ENCODE measurements at places on chromosomes 12 and 14.
A peak's percentile ranks its signal among the peaks of the same experiment; 100 is the strongest.

- no peak for DNase-seq
Measured at GRCh38 chr12:94498073-94498472, 38.4 kb upstream of the CEP83 start.

DNA sequence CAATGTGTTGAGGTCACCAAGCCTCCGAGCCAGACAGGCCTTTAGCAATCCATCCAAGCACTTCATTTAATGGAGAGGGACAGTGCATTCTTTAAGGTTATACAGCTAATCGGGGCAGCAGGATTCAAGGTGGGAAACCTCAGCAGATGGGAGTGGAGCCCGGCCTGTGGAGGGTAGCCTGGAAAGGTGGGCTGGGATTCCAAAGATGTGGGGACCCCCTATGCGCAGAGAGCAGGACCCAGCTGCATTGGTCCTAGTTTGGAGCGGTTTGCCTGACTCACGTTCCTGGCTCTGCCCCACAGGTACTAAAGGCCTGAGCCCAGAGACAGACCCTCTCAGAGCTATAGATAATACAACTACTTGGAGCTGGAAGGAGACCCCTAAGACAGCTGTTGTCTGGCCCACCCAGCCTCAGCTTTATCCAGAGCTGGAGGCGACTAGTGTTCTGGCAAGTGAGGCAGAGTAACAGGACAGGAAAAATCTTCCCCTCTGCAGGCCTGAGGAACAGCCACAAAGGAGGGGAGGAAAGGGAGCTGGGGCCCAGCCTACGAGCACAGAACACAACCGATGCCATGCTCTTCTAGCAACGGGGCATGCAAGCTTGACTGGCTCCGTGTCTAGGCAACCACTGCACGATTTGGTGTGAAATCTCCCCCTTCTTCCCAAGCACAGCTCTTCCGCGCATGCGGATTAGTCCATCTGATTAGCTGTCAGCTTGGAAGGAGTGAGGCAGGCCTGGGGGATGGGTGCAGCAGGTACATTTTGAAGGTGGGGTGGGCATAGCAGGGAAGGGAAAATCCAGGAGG, 1.1 kb upstream of the MYH7 start:
- no peak for DNase-seq

DNA sequence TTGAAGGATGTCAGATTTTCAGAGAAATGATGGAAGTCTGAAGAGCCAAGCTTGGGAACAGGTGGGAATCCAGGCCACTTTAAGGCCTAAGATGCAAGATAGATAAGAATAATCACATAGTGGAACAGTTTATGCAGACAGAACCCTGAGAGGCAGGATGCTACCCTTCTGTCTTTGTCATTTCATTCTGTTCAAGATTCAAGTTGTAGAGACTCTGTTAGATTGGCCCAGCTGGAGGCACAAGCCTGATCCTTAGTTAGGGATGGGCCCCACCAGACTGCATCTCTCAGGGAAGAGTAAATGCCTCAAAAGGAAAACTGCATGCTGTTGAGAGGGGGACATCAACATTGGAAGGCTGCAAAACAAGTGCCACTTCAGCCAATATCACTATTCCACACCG, 287.0 kb downstream of the PCNX1 start:
- no peak for DNase-seq

DNA sequence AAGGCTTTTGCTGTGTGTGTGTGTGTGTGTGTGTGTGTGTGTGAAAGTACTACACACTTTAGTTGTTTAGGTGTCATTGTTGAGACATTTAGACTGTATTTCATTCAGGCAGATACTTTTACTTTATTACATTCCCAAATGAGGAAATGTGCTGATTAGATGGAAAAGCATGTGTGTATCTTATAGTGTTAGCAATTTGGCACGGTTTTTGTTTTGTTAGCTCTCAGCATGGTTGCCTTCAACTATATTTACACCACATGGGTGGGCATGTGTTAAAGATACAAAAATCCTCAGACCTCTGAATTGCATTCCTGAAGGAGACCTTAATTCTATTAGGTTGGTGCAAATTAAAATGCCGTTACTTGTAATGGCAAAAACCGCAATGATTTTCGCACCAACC, 879.5 kb downstream of the DIO2 start:
- no peak for DNase-seq

- DNase-seq = no peak
Measured at GRCh38 chr14:64745511-64746091, 41.4 kb downstream of the PLEKHG3 start.

- DNase-seq = no peak
Measured at GRCh38 chr12:25236190-25236589, 14.5 kb downstream of the KRAS start.

- no peak for DNase-seq
Measured at GRCh38 chr12:64670019-64670418, 59.7 kb downstream of the RASSF3 start.

- DNase-seq = no peak
Measured at GRCh38 chr14:102262929-102263462, 42.0 kb downstream of the MOK start.

DNA sequence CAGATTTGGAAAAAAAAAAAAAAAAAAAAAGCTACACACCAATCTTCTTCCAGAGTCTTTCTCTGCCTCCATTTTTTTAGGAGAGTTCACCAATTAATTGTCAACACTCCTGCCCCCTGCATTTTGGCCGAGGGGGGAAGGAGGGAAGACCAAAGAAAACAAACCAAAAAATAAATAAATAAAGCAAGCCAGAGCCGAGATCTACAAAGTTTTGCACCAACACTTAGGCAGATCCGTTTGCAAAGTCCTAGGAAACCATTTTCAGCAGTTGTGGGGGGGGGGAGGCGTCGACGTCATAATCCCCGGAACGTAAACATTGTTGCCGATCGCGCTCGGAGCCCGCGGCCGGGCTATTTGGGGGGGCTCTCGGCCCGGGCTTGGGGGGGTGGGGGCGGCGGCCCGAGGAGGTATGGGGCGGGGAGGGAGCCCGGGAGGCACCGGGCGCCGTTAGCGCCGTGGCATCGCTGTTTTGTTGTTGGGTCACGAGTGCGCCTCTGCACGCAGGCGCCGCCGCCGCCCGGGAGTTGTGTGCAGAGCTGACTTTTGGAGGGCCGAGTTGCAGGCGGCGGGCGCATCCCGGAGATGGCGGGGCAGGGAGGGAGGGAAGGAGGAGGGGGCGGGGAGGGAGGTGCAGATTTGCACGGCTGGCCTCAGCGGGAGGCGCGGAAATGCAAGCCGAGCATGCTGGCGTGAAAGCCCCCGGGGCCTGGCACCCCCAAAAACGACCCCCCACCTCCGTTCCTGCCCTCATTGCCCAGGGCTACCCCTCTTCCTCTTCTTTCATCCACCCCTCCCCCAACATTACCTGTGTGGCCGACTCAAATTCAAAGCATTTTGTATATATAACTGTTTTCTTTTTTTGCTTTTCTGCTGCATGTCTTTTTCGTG, 598 bp downstream of the KDM2B start:
- peak; percentile 74 for DNase-seq

- no peak for DNase-seq
Measured at GRCh38 chr14:100041271-100041670, 24.0 kb upstream of the EVL start.

DNA sequence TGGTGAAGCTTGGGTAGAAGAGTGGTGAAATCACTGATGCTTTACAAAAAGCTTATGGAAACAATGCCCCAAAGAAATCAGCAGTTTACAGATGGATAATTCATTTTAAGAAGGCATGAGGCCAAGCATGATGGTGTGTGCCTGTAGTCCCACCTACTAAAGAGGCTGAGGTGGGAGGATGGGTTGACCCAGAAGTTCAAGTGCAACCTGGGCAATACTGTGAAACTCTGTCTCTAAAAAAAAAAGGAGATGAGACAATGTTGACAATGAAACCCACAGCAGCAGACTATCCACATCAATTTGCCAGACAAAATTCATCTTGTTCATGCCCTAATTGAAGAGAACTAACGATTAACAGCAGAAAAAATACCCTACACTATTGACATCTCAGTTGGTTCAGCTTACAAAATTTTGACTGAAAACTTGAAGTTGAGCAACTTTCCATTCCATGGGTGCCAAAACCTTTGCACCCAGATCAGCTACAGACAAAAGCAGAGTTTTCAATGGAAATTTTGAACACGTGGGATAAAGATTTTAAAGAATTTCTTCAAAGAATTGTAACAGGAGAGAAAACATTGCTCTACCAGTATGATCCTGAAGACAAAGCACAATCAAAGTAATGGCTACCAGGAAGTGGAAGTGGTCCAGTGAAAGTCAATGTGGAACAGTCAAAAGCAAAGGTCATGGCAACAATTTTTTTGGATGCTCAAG, 26.7 kb downstream of the BTG1 start:
- no peak for DNase-seq

DNA sequence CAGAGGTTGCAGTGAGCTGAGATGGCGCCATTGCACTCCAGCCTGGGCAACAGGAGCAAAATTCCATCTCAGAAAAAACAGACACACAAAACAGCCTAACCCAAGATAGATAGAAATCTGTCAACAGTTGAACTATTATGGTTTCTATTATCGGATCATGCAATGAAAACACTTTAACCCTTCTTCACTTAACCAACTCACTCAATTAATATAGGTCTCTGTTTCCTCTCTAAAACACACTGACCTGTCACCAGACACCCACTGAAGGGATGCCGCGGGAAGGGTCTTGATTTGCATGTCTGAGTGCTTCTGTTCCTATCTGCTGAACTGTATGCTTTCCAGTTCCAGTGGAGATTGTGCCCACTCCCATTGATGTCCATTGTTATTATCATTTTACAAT, 38.0 kb upstream of the NUDT4 start:
- no peak for DNase-seq

DNA sequence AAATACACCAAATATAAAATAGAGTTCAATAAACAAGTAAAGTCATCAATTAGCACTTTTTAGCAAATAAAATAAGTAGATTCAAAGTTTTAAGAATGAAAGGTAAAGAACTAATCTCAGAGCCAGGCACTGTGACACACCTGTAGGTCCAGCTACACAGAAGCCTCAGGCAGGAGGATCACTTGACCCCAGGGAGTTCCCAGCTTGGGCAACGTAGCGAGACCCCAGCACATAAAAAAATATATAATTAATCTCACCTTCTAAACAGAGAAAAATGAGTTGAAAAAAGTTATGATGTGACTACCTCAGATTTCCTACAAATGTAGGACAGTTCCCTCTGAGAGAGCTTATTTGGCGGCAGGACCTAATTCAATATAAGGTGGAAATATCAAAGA, 19.3 kb downstream of the DAD1 start:
- DNase-seq = no peak

DNA sequence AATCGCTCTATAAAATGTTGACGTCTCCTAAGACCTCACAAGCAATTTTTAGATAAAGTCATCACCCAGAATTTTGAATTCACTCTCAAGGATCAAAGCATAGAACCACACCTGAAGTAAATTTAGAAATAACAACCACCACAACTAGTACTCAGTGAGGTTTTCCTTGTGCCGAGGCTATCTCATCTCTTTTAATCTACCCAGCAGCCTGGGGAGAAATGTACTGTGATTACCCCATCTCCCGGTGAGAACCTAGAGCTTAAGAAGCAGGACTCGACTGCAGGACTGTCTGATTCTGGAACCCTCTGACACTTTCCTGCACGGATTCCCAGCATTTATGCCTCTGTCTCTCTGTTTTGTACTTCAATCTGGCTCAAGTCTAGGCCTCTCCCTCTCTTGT, 180.9 kb upstream of the PLXNC1 start:
- DNase-seq = no peak

DNA sequence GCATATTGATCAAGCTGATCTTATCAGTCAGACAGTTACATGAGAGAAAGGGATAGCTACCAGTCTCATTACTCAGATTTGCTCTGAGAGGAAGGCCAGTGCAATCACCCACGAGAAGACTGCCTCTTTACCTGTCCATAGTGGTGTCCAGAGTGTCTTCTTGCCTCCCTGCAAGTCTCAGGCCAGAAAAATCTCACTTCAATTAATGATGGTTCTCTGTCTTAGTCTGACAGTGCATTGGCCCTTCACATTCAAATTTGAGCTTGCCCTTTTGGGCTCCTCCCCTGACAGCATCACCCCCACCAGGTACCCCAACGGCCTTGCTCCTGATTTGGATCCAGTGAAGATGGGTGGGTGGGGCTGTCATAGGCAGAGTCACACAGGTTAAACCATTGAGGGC, at the start of gene AICDA:
AICDA (minus strand) TSS at position 231 of the 400 bp plus-strand sequence; CDS start at position 139, 92 bp downstream.
- DNase-seq = peak; percentile 41

DNA sequence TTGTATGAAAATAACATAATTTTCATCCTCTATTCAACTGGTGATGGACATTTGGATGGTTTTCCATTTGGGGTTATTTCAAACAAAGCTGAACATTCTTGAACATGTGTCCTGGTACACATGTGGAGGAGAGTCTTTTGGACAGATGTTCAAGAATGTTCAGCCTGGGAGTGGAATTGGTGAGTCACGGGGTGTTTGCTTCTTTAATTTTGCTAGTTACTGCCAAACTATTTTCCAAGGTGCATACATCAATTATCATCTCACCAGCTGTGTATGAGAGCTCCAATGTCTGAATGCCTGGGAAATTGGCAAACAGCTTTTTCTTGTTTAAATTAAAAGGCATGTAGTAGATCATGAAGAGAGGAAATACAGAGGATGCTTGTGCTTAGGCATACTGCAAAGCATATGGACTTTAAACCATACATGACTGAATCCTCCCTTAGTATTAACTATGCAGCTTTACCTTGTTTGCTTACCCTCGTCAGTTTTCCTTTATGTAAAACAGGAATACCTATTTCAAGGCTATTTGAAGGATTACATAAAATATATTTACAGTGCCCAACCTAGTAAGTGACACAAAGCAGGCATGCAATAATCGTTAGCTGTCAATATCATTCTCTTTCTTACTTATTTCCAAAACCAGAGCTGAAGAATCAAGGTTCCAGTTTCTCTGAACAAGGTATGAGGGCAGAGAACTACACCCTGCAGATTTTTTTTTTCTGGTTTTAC, 152.1 kb downstream of the ITPR2 start:
- DNase-seq = no peak

DNA sequence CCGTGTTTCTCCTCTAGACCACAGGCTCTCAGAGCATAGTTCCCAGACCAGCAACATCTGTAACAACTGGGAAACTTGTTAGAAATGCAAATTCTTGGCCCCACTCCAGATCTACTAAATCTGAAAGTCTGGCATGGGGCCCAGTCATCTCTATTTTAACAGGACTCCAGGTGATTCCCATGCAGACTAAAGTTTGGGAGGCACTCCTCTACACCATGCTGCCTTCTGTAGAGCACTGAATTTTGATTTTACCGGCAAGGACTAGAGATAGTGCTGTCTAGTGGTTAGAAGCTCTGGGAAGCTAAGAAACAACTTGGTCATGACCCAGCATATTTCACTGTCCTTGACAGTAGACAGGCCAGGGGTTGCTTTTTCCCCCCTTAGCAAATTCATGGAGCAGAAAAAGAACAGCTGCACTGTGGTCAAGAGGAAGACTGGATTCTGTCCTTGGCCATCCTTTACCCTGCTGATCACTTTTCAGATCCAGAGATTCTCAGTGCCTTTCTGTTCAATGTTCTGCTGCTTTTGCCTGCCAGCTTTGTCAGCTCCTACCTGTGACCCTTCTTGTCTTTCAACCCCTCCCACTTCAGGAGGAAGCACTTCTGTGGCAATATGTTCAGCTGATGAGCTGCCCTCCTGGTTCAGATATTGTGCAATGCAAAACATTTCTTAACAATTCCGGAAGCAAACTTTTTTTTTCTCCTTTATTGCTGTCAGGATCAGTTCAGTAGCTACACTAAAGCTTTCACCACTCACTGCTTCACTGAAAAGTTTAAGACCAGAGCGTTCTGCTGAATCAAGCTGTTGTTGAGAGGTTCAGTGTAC, 133.8 kb upstream of the NUDT4 start:
- no peak for DNase-seq
